ENCODE measurements at places on chromosomes 6 and 20.

DNA sequence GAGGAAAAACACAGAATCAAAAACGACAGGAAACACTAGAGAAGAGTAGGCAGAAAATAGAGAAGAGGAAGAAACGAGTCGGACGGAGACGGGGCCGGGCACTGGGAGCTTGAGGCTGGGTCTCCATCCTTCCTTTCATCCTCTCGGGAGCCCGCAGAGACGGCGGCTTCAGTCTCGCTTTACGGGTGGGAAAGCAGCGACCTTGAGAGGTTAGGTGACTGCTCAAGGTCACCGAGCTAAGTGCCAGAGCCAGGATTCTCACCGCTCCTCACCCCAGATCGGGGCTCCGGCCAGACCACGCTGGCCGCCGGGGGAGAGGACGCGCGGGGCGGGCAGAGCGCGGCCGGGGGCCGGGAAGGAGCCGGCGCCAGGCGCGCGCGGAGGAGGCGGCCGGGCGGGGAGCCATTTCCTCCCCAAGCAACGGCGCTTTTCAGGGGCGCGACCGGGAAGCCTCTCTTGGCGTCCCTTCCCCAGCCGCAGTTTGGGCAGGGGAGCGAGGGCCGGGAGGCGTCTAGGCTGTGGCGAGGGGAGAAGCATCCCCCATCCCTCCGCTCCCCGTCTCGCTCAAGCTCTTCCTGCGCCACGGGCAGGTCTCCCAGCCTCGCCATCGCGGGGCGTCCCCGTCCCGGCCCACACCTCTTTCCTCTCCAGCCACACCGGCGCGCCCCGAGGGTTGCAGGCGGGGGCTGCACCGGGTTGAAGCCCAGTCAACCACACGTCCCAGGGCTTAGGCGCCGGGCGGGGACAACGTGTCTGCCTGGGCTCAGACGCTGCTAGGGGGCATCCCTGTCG lies 24.1 kb upstream of the MAP3K7 start:
- ATAC-seq, result peak; percentile 76

GRCh38 chr6:69868252-69868804 lies 2.0 kb downstream of the COL19A1 start:
- no peak for ATAC-seq

DNA sequence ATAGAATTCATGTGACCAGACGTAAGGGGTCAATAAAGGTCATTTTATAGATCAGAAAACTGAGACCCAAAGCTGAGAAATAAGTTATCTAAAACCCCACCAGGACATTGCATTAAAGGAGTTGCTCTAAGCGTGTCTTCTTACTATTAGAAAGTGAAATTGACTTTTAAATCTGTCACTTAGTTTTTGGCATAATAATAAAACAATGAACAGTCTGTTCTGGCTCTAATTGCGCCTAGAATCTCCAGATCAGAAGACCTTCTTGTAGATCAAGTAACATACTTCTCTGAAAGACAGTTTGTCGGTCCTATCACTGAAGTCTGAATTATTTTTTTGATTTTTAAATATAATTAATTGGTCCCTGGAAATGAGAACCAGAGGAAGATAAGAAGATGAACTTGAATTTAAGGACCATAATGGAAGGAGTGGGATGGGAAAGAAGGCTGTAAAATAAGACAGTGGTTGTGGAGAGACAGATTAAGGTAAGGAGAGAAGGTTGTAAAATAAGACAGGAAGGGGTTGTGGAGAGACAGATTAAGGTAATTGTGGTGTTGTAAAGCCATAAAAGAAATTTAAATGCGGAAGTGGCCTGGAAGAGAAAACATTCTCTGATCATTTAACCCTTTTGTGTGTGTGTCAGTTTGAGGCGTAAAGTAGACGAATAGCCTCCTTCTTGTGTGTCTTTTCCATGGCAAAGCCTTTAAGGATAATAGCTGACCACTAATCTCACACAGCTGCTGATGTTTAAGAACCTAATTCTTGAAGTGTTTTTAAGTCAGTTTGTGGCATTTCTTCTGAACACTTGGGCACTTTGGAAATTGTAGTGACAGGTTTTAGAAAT lies 20.1 kb downstream of the TOP1 start:
- no peak for ATAC-seq

- no peak for ATAC-seq
Observed at GRCh38 chr6:113015249-113015648, 668.1 kb downstream of the RFPL4B start.

GRCh38 chr6:128358244-128358776 lies 162.1 kb downstream of the PTPRK start:
- ATAC-seq, result no peak

DNA sequence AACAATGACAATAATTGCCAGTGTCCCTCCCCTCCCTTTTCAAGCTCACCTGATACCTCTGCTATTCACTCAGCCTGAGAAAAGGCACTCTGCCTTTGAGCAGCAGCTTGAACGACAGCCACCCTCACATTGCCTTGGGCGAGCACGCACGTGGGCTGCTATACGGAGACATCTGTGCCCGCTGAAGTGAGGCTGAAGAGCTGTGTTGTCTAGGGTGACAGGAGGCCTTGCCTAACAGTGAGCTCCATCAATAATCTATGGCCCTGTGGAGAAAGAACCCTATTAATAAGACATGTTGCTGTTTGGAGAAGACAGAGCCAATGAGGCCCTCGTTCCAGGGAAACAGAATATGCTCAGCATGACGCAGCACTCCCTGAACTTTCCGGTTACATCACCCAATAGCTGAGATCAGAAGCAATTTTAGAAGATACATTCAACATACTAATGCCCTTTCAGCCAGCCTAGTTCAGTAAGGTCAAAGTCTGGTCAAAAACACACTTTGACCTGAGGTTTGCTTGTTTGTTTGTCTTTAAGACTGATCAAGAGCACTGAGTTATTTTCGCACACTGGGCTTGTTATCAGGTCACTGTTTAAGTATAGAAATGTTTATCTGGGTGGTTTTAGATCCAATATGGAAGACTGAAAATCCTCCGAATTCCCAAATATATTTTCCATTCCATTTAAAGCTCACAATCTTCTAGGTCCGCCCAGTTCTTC lies 30.6 kb downstream of the RBM24 start:
- ATAC-seq, result no peak

- no peak for ATAC-seq
Observed at GRCh38 chr6:24069526-24069925, 56.5 kb upstream of the NRSN1 start.

GRCh38 chr6:107853230-107853629 lies 29.1 kb upstream of the SCML4 start:
- no peak for ATAC-seq

GRCh38 chr20:2122936-2123335 lies 21.3 kb downstream of the STK35 start:
- ATAC-seq, result peak; percentile 63

GRCh38 chr6:112480553-112480952 lies 133.4 kb downstream of the RFPL4B start:
- ATAC-seq, result no peak

DNA sequence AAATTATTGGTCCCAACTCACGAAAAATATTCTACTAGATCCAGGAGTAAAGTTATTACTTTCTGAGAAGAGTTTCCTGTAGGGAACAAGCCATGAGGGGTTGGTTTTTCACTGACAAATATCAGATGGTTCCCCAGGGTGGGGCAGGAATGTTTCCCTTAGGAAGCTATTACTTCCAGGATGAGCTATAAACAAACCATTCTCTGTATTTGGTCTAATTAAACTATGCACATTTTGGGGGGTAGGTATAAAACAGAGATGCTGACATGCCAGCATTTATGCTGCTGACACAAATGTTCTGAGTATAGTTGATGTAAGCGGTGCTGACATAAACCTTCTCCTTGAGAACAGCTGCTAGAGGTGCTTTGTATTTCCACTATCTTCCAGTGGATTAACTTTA lies 54.2 kb downstream of the OGFRL1 start:
- ATAC-seq, result no peak

GRCh38 chr6:24458134-24458533 lies 31.2 kb downstream of the GPLD1 start:
- no peak for ATAC-seq

DNA sequence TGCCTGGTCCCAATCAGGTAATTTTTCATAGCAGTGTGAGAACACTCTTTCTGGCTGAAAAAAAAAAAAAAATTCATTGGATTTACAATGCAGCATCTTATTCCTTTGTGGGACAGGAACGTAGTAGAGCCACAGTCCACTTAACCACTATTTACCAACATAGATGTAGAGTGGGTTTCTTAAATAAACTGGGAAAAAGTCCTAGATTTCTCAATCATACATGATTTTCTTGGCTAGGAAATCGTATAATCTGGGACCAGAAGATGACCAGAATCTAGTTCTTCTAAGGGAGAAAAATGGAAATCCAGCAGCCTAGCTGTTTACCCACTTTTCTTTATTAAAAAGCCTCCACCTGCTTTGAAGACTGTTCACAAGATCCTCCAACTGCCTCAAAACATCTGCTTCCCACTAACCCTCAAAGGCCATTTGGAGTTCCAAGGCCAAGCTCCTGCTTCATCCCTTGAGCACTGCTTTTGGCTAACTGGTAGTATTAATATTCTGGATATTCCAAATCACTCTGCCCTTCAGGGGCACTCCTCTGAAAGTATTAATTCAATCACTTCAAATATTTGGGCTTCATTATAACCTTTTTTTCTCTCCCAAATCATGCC lies 70.4 kb downstream of the FYN start:
- ATAC-seq, result no peak

DNA sequence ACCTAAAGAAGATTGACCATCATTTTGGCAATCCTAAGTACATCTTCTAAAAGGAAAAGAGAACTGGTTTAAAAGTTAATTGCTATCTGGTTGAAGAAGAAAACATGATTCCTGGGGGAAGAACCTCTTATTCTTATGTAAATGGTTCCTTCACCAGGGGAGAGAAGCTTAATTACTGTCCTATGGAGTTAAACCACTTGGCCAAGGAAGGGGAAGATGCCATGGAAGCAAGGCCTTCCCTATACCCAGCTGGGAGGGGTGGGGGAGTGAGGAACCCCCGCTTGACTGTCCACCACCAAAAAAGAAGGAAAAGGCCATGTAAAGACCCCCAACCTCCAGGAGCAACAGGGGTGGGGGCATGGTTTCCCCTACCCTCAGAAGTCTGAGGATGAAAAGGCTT lies 962.1 kb downstream of the GRIK2 start:
- no peak for ATAC-seq

DNA sequence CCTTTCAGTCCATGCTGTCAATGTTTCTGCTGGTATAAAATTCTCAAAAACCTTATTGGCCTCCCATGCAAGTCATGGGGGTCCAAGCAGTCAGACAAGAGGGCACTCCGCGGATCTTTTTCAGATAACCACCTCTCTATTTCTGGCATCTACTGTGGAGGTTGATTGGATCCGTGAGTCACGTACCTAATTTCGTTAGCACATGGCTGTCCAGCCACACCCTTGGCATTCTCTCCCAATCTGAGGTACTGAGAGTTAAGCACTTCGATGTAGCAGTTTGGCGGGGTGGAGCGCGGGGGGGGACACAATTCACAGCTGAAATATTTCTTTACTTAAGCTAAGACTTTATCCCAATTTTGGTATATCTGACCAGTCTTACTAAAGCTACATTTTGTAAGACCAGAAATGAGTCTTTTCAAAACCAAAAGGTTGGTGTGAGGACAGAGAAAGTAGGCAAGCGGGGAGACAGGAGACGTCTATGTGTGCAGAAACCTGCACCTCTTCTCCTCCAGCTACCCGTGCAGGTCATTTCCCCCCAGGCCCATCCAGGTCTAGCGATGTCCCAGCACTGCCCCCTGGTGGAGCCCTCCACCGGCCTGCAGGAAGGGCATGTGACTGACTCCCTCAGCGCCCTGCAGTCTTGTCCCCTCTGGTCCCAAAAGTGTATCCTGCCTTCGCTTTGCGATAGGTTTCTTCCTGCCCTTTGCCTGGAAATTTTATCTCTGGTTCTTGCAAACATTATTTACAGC lies 113.1 kb downstream of the ADAT2 start:
- no peak for ATAC-seq

- no peak for ATAC-seq
Observed at GRCh38 chr20:32183947-32184635, 23.5 kb downstream of the PLAGL2 start.

DNA sequence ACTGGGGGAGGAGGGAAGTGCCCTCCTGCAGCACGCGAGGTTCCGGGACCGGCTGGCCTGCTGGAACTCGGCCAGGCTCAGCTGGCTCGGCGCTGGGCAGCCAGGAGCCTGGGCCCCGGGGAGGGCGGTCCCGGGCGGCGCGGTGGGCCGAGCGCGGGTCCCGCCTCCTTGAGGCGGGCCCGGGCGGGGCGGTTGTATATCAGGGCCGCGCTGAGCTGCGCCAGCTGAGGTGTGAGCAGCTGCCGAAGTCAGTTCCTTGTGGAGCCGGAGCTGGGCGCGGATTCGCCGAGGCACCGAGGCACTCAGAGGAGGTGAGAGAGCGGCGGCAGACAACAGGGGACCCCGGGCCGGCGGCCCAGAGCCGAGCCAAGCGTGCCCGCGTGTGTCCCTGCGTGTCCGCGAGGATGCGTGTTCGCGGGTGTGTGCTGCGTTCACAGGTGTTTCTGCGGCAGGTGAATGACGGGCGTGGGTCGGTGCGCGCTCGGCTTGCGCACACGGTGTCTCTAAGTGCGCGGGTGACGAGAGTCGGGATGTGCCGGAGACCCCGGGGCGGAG lies at the start of gene CDKN1A:
CDKN1A (plus strand) TSS at position 227 of the 555 bp plus-strand sequence. CDS start 5,388 bp downstream, outside the sequence.
- ATAC-seq, result peak; percentile 83

DNA sequence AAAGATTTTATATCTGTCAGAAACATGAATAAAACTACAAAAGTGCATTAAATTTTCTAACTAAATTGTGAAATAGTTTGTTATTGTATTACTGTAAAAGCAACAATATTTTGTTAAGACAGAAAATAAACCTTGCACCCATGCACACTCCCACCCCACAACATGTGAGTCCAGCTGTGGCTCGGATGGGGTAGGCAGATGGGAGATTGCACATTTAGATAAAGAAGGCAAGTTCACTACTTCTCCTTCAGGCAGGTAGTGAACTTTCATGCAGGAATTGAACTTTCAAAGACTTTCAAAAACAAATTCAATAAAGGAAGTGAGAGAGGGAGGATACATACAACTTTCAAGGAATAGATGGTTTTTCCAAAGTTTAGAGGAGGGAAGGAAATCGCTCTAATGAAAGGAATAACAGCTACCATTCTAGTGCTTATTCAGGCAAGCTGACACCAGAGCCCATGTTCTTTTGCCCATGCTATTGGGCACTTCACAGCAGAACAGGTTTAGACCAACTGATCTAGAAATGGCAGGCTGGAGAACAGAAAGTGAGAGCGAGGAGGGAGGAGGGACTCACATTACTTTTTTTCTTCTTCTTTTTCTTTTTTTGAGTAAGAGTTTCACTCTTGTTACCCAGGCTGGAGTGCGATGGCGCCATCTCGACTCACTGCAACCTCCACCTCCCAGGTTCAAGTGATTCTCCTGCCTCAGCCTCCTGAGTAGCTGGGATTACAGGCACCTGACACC lies 28.5 kb downstream of the SF3B5 start:
- ATAC-seq, result no peak

GRCh38 chr6:168026925-168027324 lies 29.5 kb downstream of the KIF25 start:
- no peak for ATAC-seq
